ENCODE measurements at places on chromosomes 1 and 21.

- no peak for DNase-seq
These were observed 22.7 kb downstream of the SYT6 start for GRCh38 chr1:114130846-114131525.

DNA sequence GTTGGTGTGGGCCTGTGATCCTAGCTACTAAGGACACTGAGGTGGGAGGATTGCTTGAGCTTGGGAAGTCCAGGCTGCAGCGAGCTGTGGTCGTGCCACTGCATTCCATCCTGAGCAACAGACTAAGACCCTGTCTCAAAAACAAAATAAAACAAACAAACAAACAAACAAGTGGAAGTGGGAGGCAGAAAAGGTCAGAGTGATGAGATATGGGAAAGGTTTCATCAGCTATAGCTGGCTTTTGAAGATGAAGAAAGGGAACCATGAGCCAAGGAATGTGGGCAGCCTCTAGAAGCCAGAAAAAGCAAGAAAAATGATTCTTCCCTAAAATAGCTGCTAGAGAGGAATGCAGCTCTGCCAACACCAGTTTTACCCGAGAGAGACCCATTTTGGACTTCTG, 10.6 kb upstream of the NUCKS1 start:
- DNase-seq = no peak

DNA sequence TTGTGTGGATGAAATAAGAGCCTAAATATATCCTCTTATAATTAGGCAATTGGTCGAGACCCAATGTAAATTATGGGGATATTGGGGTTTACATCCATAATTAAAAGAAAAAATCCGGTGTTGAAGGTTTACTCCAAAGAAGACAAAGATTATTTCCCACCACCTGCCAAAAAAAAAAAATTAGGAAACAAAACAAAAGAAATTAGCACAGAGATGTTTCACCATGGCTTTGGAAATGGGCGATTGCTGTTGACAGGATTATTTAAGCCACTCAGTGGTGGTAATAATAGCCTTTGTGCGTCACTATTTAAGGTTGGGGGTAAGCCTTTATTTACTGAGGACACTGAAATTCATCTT, 585 bp upstream of the GLRX2 start:
- no peak for DNase-seq

- DNase-seq = no peak
These were observed 101.7 kb downstream of the HUNK start for GRCh38 chr21:31974454-31974985.

GRCh38 chr1:165536016-165536415, 7.8 kb upstream of the LRRC52 start:
- DNase-seq = no peak

DNA sequence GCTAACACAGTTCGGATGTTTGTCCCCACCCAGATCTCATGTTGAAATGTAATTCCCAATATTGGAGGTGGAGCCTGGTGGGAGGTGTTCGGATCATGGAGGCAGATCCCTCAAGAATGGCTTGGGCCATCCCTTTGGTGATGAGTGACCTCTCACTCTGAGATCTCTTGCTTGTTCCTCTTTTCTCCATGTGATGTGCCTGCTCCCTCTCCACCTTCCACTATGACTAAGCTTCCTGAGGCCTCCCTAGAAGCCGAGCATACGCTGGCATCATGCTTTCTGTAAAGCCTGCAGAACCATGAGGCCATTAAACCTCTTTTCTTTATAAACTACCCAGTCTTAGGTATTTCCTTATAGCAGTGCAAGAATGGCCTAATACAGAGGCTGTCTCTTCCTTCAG, 8.1 kb upstream of the PLA2G5 start:
- DNase-seq = no peak

GRCh38 chr1:31378001-31378400, 5.1 kb upstream of the FABP3 start:
- DNase-seq = no peak

DNA sequence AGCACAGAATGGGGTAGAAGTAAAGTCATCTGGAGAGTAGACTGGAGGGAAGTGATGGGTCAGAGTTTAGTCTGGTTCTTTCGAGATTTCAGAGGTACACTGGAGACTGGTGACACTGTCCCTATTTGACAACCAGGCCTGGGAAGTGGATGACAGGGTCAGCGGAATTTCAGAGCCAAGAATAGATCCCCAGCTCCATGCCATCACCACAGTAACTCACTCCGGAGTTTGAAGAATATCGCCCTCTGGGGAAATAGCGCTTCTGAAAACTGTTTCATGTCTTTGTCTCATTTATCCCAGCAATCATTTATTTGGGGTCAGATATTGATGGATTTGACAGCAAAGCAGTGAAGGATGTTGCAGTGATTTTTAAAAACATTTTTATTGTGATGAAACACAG, 7.6 kb upstream of the NFASC start:
- no peak for DNase-seq

GRCh38 chr1:14320986-14321385, 277.5 kb upstream of the KAZN start:
- no peak for DNase-seq

All from lower leg skin (tissue), 4 donors.